ENCODE measurements at places on chromosomes 3 and 15.

- peak; percentile 46 for DNase-seq
These were observed 8.6 kb upstream of the SST start for GRCh38 chr3:187678726-187679268.

GRCh38 chr3:44832032-44832431 lies 29.7 kb upstream of the TMEM42 start:
- DNase-seq = no peak

DNA sequence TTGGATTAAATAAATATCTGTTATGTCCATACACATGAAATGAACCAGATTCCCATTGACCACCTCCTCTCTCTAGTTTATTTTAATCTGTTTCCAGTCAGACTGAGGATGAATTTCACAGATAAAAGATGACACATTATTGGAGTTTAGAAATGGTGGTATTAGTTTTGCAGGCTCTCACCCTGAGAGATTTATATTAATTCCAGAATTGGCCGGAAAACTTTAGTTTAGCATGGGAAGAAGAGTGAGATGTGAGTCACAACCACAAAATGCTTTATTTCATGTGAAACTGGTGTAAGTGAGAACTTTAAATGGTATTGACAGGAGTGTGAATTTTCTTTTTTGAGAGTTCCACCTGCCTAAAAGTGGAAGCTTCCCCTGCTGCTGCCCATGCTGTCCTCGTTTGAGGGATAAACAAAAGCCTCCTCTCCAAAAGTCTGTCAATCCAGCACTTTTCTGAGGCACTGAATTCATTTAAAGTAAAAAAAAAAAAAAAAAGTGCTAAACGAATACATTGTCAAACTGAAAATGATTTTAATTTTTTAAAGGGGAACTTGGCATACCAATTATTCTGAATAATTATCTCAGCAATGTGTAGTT lies 65.1 kb upstream of the EPHA3 start:
- DNase-seq = peak; percentile 22

DNA sequence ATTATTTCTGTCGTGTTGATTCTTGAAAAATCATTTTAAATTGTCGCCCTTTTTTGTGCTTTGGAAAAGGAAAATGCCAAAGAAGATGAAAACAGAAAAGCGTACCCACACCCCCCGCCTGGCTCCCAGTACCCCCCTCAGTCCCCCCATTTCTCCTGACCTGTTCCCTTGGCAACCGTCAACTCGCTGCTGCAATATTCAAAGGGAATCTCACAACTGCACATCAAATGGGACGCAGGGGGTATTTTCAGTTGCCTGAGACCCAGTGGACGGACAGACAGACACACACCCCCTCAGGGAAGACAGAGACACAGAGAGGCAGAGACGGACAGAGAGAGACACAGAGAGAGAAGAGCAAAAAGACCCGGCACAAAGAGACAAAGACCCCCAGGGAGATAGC lies 83.5 kb upstream of the PRR20G start:
- no peak for DNase-seq

- peak; percentile 62 for DNase-seq
These were observed 575.1 kb downstream of the FOXP1 start for GRCh38 chr3:71008350-71008935.

- DNase-seq = peak; percentile 61
These were observed 328.3 kb downstream of the THSD4 start for GRCh38 chr15:71443538-71443937.

- DNase-seq = no peak
These were observed 40.0 kb upstream of the OR5H6 start for GRCh38 chr3:98223907-98224672.

- DNase-seq = peak; percentile 67
These were observed 699 bp upstream of the SHOX2 start for GRCh38 chr3:158106766-158107471.

GRCh38 chr15:55618387-55618786 lies 30.2 kb upstream of the PYGO1 start:
- DNase-seq = no peak

DNA sequence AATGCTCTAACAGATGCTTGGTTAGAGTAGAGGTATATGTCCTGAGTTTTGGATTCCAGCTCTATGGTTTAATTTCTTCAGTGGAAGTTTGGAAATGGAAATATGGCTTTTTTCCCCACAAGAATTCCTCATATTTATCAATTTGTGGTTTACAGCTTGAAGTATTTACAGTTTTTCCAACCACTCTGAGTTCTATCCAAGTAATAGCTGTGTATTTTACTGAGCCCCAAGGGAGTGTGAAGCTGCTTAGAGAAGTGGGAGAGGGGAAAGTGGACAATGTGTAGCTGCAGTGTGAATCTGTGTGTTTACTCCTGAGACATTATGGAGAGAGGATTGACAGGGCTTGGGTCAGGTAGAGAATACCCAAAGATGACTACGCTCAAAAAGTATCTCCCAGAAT lies 54.5 kb downstream of the NEK11 start:
- peak; percentile 13 for DNase-seq

- peak; percentile 43 for DNase-seq
These were observed 64.9 kb upstream of the POLG start for GRCh38 chr15:89399238-89400115.

DNA sequence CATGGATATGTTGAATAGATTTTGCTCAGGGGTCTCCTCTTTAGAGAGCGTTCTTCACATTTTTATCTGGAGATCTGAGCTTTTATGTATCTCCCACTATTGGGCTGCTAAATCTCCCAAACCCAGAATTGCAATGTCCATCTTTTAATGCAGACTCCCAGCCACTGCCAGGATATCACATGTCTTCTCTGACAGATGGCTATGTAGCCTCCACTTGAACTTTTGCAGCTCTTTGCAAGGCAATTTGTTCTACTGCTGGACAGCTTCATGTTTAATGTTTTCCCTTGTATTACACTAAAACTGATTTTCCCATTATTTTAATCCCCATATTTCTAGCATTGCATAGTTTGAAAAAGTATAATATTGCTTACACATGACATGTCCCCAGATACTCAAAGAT lies 177.2 kb downstream of the LPP start:
- peak; percentile 84 for DNase-seq

GRCh38 chr3:58272891-58273290 lies 33.2 kb upstream of the RPP14 start:
- DNase-seq = no peak

DNA sequence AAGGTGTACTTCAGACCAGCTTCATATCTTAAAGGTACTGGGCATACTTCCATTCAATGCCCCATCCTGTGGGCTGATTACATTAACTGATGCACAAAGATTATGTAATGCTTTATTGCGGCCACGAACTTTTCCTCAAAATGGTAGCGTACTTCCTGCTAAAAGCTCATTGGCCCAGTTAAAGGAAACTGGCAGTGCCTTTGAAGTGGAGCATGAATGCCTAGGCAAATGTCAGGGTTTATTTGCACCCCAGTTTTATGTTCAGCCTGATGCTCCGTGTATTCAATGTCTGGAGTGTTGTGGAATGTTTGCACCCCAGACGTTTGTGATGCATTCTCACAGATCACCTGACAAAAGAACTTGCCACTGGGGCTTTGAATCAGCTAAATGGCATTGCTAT lies 3.4 kb downstream of the SKIL start:
- DNase-seq = no peak

DNA sequence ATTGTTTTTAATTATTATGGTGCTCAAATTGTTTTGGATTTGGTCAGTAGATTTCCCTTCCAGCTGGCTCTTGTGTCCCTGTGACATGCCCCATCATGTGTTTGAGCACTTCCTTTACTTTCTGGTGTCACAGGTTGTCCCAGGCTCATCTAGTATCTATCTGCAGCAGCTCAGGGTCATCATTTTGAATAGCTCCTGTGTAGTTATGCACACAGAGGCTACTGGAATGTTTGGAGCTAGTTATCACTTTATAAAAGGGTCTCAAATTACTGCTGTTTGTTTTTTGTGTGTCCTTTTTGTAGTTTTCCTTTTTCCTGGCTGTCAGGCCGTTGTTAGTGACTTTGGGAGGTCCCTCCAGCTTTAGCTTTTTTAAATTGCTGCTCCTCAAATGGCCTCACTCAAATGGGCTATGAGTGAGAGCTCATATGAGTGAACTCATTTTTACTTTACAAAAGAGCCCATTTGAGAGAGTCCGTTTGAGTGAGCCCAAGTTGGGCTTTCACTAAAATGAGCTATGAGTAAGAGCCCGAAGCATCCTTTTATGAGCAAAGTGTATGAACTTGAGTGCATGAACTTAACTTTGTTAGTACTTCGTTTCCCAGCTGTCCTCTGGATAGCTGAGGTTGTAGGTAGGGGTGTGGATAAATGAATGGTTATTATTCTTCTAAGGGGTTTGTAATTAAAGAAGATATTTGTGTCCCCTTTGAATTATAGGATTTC lies 43.8 kb downstream of the SQOR start:
- no peak for DNase-seq

GRCh38 chr3:48695393-48695753 lies 9.7 kb upstream of the NCKIPSD start:
- DNase-seq = peak; percentile 43

GRCh38 chr3:31659246-31659645 lies 126.5 kb downstream of the STT3B start:
- DNase-seq = no peak

- peak; percentile 83 for DNase-seq
These were observed 22.8 kb downstream of the IL17RD start for GRCh38 chr3:57142411-57142723.

- DNase-seq = no peak
These were observed 252.2 kb upstream of the TBL1XR1 start for GRCh38 chr3:177449360-177450006.

DNA sequence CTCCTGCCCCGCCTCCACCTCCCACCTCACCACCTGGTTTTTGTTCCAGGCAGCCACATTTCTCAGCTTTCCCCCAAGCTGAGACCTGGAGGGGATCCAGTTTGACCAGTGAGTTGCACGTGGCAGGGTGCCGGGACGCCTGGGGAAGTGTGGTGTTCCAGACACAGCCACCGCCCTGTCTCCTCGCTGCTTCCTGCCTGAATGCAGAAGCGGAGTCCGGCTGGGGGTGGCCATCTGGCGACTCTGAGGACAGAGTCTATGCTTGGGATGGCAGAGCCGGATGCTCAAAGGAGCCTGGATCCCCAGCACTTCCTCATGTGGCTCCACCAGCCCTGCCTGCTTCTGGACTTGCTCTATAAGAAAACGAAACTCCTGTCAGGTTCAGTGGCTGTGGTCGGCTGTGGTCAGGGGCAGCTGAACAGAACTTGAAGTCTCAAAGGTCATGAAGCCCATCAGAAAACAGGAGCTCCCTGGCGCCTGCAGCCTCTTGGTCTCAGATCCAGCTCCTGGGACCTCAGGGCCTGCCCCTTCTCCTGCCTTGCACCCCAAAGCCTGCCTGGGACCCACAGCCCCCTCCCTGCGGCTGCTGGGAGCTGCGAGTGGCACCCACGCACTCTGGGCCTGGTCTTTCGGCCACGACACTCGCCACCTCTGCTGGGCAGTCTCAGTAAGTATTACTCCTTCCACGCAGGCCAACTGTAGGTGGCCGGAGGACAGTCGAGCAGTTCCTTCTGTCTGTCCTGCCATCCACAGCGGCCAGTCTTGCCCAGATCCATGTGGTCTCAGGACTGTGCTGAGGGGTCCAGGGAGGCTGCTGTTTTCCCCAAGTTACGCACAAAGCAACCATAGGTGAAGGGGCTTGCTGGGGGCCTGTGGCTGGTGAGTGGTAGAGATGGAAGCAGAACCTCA lies 112.8 kb upstream of the MEF2A start:
- peak; percentile 82 for DNase-seq

DNA sequence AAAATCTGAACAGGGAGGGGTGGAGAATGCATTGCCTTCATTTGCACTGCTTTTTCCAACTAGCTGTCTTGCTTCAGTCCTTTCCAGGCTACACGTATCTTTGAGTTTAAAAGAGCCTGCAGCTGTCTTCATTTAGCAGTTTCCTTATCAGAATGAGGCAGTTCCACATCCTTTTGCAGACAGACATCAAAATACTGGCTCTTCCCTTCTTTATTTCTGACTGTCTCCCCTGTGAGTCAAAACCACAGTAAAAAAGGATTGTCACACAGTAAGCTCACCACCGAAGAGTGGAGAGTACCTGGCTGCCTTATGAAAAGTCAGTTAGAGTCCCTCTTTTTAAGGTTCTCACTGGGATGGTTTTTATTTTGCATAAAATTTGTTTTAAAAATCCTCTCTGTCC lies 205.5 kb upstream of the CD96 start:
- DNase-seq = no peak

GRCh38 chr3:89405176-89405575 lies 297.8 kb downstream of the EPHA3 start:
- no peak for DNase-seq

DNA sequence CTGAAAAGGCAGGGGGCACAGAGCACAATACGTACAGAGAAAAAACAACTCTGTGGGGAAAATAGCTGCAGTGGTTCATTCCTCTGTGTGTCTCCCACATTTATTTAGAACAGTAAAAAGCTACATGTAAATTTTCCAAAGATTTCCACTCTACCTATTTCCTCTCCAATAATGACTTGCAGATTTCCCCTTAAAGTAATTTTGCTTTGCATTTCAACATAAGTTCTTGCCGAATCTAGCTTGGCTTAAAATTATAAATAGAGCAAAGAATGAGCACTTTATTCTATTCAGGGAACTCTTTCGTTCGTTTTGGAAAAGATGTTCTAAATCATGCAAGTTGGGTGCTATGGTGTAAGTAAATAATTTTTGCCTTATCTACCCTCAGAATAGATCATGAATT lies 58.2 kb upstream of the NR2E3 start:
- DNase-seq = peak; percentile 85

DNA sequence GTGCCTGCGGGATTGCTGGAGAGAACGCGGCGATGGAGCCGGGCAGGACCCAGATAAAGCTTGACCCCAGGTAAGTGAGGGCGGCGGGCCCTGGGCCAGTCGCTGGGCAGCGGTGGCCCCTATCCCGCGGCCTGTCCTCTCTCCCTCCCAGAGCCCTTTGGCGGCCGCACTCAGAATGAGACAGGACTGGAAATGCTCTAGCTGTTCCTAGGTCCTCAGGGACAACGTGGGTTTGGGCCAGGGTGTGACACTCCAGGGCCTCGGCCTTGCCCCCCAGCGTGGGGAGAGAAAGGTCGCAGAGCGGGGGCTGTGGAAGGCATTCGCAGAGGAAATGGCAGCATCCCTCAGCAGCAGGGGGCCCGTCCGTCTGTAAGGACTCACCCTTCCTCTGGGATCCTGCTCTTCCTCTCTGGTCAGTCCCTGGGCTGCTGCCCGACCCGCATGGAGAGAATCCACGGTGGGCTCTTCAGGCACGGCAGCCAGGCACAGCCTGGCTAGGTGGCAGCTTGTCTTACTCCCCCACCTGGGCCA lies 412 bp downstream of the SLC51A start:
- DNase-seq = no peak

- no peak for DNase-seq
These were observed 166.9 kb downstream of the TNIK start for GRCh38 chr3:171293142-171293782.

GRCh38 chr15:73965758-73966113 lies 26.4 kb downstream of the STOML1 start:
- no peak for DNase-seq

- DNase-seq = no peak
These were observed 7.7 kb upstream of the ACTC1 start for GRCh38 chr15:34802803-34803750.

GRCh38 chr15:94130504-94130903 lies 100.9 kb upstream of the MCTP2 start:
- no peak for DNase-seq

GRCh38 chr3:134406331-134407238 lies 32.3 kb upstream of the AMOTL2 start:
- peak; percentile 88 for DNase-seq

- DNase-seq = no peak
These were observed 117.7 kb downstream of the DNAJB8 start for GRCh38 chr3:128348805-128349531.

GRCh38 chr15:89766357-89767311 lies 9.5 kb upstream of the MESP2 start:
- no peak for DNase-seq

Measured in muscle of leg (tissue), 16 donors.